ENCODE measurements at places on chromosomes 6 and 20. TPM values are rescaled to one million over a fixed set of nuclear protein-coding genes. Genes with fewer than 3 reads are reported as not detected.

MUC22 gene
- total RNA-seq: not detected

RNF182 gene
- 2.7 TPM for total RNA-seq

RAE1 gene
- total RNA-seq: 32.1 TPM

TCF19 gene
- total RNA-seq: 17.2 TPM

ZSCAN23 gene
- total RNA-seq: 6.8 TPM

CARMIL1 gene
- total RNA-seq: 32.5 TPM
